ENCODE measurements at places on chromosomes 5 and 9. TPM values are rescaled to one million over a fixed set of nuclear protein-coding genes. Genes with fewer than 3 reads are reported as not detected.

The ABO gene
- polyA plus RNA-seq = 16.6 TPM

The PCDH12 gene
- not detected for polyA plus RNA-seq

The SH3PXD2B gene
- 0.13 TPM for polyA plus RNA-seq

The TYRP1 gene
- polyA plus RNA-seq = not detected

The ALDH1A1 gene
- polyA plus RNA-seq = 21.9 TPM

The SIL1 gene
- polyA plus RNA-seq = 26.7 TPM

The EIF4E1B gene
- polyA plus RNA-seq = not detected

The INSL4 gene
- polyA plus RNA-seq = not detected

Data from K562 (cell line).